ENCODE measurements at places on chromosomes 6 and 20. TPM values are rescaled to one million over a fixed set of nuclear protein-coding genes. Genes with fewer than 3 reads are reported as not detected.

GRCh38 chr20:2900845-2901592 lies 27.7 kb downstream of the PTPRA start:
- no peak for DNase-seq

GRCh38 chr6:45626087-45626891 lies 248.6 kb upstream of the SUPT3H start:
- no peak for DNase-seq

DNA sequence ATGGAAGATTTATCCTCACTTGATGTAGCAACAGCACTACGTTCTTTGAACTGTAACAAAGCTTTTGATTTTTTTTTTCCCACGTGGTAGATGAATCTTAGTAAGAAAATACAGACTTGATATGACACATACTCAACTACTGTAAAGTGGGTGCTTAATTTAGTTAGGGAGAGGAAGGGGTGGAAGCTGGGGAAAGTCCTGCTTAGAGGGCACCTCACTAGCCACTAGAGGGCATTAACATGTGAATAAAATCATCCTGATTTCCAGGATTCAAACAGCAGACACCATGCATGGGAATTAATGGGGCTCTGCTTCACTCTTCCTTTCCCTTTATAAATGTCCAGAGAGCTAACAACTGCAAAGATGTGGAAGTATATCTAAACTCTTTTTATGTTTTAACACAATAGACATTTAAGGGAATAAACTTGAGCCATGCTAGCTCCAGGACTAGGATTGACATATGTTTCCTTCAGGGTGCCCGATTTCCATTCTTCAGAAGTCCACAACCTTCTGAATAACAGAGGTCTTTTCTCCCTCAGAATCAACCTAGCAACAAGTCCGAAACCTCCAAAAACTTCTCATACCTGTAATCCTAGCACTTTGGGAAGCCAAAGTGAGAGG lies 250.1 kb downstream of the ATXN1 start:
- DNase-seq = peak; percentile 67

- no peak for DNase-seq
Measured at GRCh38 chr20:31708736-31709534, 13.7 kb downstream of the BCL2L1 start.

DNA sequence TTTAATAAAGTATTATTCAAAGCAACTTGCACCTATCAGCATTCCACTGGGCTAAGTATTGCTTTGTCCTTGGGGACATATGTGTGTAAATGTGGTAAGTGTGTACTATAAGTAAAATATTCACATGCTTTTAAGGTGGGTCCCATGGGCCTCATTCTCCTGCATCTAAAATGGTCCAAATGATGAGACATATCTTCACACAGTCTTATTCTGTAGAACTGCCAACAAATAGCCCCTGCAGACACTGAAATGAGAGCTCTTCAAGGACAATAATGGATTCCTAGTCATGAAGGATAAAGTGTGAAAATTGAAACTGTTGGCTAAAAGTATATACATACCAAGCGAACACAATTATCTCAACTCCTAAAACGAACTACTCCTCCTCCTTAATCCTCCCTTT lies 81.8 kb downstream of the SMLR1 start:
- DNase-seq = no peak

DNA sequence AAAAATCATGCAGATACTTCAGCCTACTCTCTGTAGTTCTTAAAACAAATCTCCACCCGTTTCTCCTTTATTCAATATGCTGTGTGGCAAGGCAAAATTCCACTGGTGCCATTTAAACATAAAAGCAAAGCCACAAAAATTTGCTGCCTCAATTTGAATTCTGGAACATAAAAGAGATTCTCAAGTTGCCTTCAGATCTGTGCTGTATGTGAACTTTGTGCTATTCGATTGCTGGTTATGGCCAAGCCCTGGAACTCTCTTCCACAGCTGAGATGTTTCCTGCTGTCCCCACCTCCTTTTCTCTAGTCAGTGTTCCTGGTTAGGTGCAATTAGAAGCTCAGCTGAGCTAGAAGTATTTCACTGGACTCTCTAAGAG lies 395.3 kb upstream of the BTBD3 start:
- DNase-seq = no peak

DNA sequence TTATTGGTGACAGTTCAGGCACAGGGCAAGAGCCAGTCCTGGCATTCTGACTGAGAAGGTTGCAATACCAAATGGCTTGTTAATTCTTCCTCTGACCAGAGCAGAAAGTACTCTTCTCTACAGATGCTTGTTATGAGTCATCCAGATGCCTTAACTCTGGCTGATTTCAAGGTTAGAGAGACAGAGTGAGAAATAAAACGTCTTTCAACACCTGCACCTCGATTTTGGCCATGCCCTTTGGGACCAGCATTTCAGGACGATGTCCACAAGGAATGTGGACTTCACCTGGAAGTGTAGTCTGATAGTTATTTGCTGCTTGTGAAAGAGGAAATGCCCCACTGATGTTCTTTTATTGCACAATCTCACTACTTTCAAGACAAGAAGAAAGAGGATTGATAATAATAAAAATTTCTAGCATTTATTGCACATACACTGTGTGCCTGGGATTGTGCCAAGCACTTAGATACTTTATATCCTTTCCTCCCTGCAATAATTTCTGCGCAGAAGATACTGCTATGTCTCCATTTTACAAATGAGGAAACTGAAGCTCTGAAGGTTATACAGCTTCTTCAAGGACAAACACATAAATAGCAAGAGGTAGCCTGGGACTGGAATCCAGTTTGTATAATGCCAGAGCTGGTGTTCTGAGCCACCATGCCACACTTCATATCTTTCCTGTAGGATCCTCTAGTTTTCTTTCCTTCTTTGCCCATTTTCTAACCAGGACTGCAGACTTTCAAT lies 33.5 kb upstream of the MCM3 start:
- no peak for DNase-seq

GRCh38 chr6:85473748-85474147 lies 23.9 kb downstream of the NT5E start:
- DNase-seq = no peak

DNA sequence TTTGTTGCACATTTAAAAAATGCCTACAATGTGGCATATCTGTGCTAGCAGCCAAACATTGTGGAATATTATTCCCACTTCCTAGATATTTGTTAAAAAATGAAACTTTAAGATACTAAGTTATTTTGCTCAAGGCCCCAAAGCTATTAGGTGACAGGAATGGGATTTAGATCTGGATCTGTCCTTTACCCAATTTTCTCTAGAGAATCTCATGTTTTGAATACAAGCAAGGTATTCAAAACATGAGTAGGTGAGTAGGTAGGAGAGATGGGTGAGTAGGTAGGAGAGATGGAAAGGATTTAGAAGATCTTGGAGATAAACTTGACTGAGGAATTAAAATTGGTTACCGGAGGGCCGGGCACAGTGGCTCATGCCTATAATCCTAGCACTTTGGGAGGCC lies 61.2 kb upstream of the AKIRIN2 start:
- DNase-seq = no peak

DNA sequence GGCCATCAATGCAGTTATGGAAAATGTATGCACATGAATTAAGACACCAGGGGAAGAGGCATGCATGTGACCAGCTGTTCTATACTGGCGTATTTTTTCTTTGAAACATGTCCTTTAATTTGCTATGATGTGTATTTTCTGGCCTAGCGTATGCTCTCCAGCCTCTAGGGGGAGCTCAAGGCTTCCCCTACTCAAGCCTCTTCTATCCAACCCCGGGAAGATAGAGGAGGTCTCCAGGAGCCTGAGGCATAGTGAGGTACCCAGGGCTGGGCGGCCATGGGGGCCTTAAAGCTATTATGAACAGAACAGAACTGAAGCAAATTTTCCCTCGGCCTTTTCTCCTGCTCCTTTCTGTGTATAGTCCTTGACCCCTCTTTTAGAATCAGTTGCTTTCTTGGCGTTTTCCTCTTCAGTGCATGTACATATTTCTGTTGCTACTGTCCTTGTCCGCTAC lies 528.9 kb downstream of the MAFB start:
- DNase-seq = peak; percentile 75

DNA sequence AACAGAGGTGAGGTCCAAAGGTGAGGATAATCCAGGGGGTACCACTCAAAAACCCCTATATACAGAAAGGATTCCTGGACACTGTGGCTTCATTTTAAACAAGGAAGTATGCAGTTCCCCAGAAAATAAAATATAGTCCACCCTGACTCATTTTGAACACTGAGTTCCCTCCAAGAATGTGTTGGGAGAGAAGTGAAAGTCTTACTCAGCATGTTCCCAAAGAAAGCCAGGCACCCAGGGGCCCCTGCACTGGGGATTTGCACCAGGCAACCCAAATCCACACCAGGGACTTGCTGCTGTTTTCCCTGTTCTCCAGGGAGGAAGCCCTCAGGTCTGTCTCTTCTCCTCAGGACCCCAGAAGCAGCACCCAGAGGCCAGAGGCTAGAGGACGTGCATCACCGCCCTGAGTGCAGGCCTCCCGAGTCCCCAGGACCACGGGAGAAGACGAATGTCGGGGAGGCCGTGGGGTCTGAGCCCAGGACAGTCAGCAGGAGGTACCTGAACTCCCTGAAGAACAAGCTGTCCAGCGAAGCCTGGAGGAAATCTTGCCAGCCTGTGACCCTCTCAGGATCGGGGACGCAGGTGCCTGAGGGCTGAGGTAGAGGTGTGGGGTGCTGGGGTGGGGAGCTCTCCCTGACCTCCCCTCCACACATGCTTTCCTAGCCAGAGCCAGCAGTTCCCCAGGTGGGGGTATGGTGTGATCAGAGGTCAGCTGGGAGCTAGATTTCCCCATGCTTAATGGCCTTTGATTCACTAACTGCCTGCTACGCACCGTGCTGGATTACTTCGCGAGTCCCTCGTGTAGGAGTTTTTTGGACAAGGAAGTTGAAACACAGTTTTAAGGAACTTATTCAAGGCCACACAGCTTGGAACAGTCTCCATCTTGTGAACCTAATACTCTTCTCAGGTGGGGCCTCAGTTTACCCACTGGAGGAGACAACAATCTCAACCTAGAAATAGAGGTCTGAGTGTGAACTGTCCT lies 3.3 kb downstream of the FGD2 start:
- DNase-seq = no peak

GRCh38 chr6:163260111-163260895 lies 154.2 kb upstream of the QKI start:
- no peak for DNase-seq

GRCh38 chr6:159038914-159039884 lies 5.6 kb downstream of the TAGAP start:
- DNase-seq = peak; percentile 54

The BPIFB1 gene
- total RNA-seq = 20.2 TPM

The BNIP5 gene
- total RNA-seq = 3.5 TPM

The GATA5 gene
- not detected for total RNA-seq

The OR2H2 gene
- total RNA-seq = not detected

The PTK6 gene
- 22.2 TPM for total RNA-seq

The ADTRP gene
- total RNA-seq = 39.7 TPM

The GABRR1 gene
- total RNA-seq = not detected

The RCAN2 gene
- 19.1 TPM for total RNA-seq

The CDYL gene
- total RNA-seq = 23.5 TPM

The HUS1B gene
- total RNA-seq = 4.8 TPM
